CD4-positive, alpha-beta T cell treated with Interleukin-4 for 4 hours (primary cell): ENCODE measurements at places on chromosomes 1 and 21.

- no peak for DNase-seq
Observed at GRCh38 chr1:210252621-210253051, 20.0 kb downstream of the SERTAD4 start.

GRCh38 chr1:54453022-54453421, 46.8 kb upstream of the SSBP3 start:
- no peak for DNase-seq

DNA sequence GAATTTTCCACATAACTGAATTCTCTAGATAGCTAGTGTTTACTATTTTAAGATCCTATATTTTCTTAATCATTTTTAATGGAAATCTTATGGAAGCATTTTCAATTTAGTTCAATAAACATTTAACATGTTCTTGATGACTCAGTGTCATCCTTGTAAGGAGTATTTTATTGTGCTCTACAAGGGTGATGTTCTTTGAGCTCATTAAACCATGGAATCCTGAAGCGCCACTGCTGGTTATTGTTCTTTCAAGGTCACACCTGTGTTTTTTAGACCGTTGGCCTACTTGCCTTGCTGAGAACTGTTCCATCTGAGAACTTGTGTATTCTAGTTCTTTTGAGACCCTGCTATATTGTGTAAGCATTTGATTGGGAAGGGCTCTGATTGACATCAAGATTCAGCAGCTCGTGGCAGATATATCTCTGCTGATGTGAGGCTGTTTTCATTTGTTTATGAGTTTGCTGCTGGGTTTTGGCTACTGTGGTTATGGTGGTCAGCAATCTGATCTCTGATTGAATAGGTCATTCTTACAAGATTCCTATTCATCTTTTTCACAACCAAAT, 132.0 kb downstream of the GIPC2 start:
- DNase-seq, result no peak

- DNase-seq, result peak; percentile 43
Observed at GRCh38 chr1:27296773-27297291, 25.1 kb upstream of the TMEM222 start.

DNA sequence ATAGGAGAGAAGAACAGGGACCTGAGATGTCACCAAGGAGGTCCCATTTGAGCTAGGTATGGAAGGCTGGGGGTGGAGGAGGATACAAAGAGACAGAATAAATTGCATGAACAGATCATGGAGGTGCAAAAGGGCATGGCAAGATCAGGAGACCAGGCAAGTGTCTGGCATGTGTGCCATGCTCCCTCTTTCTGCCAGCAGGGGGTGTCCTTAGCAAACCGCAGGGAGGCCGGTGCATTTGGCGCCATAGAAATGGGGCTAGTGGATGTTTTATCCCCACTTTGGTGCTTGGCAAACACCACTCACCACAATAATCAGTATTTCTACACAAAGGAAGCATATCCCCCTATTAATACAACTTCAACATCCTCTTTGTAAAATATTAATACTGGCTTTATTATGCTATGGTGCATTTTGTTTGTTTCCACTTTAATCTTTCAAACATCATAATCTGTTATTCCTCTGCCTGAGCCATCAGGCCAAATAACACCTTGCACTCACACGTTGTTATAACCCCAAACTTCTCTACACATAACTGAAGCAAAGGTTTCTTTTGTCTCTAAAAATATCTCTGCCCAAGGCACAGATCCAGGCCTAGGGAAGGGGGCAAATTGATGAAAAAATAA, 25.9 kb downstream of the S100A6 start:
- DNase-seq, result peak; percentile 58

DNA sequence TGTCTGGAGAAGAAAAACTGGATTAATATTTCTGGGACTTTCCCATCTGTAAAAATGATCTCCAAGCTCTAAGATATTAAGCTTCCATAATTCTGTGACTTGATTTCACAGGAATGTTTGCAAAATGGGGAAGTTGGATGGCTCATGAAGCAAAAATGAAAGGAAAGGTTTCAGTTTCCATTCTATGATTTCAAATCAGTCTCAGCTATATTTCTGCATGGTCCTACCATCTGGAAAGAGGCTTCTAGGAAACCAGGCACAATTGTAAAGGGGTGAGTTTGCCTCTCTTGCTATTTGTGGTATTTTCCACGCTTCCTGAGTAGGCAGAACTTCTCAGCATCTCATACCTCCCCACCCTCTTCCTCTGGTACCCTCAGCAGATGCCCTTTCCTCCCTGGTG, 22.4 kb upstream of the ACTN2 start:
- DNase-seq, result no peak

DNA sequence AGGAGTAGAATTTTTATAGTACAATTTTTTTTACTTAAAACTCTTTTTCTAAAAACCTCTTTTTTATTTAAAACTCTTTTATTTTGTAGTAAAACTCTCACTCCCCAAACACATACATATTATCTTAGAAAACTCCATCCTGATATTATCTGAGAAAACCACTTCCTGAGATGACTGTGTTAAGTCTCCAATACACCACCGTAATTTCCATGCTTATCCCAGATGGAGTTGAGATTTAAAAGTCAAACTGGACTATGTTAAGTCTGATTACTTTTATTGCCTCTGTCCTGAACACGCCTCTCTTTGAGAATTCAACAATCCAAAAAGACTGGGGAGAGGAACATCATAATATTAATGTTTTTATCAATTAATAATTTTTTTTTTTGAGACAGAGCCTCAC, 3.7 kb downstream of the SEC16B start:
- DNase-seq, result no peak

GRCh38 chr1:176033881-176034280, 173.2 kb downstream of the COP1 start:
- DNase-seq, result no peak

DNA sequence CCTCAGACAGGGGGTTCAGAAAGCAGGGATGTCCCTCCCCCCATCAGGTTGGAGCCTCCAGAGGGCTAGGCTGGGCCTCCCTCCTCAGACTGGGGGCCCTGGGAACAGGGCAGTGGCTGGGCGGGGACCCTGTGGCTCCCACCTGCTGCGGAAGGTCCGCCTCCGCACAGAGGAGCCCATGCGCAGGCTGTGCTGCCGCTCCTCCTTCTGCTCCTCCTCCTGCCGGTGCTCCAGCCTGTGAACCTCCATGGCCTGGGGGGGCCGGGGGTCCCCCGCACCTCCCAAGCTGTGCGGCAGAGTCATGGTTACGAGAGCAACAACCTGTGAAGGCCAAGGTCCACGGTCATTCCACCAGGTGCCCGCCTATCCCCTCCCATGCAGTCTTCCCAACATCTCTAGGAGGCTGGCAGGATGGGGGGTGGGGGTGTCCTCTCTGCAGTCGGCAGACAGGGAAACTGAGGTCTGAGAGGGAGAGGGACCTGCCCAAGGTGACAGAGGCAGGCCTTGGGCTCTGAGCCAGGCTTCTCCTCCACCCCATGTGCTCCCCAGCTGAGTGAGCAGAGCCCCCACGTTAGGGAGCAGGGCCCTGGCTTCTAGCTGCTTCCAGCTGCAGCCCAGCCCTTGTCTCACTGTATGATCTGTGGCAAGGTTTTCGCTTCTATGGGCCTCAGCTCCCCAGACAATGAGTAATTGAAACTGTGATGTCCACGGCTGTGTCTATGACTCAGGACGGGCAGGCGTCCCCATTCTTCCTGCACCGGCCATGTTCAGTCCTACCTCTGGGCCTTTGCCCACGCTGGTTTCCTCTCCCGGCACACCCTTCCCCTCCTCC, 3.4 kb downstream of the MYOM3 start:
- no peak for DNase-seq

GRCh38 chr1:113859478-113860175, 11.9 kb downstream of the PTPN22 start:
- DNase-seq, result no peak

GRCh38 chr21:33856893-33857527, 58.6 kb downstream of the ATP5PO start:
- DNase-seq, result no peak

DNA sequence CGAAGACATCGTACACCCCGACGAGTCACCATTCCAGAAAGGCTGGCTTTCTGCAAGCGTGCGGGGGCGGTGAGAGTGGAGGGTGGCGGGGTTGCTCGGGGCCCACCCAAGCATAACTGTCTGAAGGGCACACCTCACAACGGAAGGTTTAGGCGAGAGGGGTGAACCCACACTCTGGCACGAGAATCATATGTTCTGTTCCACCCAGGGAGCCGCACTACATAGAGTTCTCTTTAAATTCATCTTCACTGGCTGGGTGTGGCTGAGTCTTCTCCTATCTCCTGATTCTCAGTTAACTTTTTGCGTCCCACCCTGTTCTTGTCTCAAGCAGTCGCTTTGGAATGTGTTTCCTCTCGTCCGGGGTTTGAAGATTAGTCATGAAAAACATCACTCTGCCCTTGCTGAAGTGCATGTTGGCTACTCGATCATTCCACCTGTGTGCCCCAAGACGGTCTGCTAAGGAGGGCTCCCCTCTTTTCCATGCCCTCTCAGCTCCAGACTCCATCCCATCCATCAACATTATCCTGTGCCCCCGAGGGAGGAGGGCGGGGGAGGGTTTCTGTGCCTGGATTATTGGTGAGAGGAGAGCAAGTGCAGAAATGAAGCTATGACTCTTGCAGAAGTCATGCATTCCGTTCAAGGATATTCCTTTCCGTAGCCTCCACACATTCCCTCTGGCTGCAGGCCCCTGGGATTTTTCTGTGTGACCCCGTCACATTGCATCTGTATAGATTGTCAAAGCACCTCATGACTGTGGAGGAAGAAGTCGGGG, 53.5 kb upstream of the CD34 start:
- no peak for DNase-seq

GRCh38 chr21:35840197-35840799, 220.0 kb downstream of the SETD4 start:
- DNase-seq, result peak; percentile 53

DNA sequence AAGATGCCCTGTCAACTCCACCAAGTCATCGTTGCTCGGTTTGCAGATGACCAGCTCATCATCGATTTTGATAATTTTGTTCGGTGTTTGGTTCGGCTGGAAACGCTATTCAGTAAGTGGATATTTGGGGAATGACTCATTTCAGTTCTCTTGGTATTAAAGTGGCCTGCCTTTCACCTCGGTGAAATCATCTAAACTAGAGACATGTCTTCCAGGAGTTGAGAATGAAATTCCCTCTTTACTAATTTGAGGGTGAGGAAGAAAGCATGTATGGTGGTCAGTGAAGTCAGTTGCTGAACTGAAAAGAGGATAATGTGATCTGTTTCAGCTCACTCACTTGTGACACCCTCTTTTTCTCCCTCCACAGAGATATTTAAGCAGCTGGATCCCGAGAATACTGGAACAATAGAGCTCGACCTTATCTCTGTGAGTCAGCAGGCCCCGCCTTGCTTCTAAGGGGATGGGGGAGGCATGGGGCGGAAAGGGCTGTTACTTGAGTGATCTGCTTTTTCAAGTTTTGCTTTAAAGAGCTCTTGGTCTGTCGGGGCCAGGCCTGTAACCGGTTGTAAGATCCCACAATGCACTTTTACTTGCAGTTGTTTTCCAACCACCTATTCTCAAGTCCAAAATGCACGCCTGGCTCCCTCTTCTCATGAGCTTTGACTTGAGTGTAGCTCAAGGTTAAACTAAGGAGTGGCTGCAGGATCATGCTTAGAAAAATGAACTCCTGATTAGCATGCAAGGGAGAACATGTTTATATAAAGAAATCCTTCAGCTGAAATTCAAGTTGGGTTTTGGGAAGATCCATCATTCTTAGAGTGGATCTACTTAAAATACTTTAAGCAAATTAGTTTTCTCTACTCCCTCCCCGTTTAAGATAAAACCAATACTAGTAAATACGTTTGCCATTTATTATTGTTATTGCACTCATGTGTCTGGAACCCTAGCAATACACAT, 59.8 kb downstream of the CAPN2 start:
- DNase-seq, result no peak

- DNase-seq, result no peak
Observed at GRCh38 chr1:203225071-203225470, 4.4 kb downstream of the CHIT1 start.

DNA sequence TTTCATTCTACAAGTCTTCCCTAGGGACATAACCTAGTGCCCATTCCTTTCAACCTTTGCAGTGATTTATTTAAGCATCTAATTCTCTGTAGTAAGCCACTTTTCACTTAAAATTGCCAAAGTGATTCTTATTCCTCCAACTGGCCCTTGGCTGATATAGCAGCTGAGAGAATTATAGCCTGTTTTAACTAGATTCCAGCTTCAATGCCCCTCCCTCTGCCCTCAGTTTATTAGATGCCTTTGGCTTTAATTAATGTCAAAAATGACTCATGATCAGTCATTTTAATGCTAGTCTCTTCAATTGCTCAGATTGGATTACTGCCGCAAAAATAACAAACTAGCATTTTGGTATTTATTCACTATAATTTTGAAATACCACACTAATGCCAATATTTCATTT, 145.4 kb upstream of the KCTD3 start:
- no peak for DNase-seq

GRCh38 chr1:20350421-20350820, 59.7 kb downstream of the VWA5B1 start:
- no peak for DNase-seq
